NT2/D1 (cell line): ENCODE measurements at places on chromosomes 7 and 10.

GRCh38 chr7:96910486-96910885, 94.9 kb upstream of the DLX6 start:
- no peak for DNase-seq

DNA sequence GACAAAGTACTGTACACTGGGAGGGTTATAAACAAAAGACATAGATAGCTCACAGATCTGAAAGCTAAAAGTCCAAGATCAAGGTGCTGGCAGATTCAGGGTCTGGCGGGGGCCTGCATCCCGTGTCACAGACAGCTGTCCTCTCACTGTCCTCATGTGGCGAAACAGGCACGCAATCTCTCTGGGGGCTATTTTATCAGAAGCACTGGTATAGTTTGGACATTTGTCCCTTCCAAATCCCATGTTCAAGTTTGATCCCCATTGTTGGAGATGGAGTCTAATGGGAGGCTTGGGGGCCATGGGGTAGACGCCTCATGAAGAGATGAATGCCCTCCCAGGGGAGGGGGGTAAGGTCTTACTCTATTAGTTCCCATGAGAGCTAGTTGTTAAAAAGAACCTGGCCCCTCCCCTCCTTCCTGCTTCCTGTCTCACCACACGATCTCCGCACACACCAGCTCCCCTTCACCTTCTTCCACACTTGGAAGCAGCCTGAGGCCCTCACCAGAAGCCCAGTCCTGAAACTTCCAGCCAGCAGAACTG, 72.5 kb upstream of the UCN3 start:
- no peak for DNase-seq

DNA sequence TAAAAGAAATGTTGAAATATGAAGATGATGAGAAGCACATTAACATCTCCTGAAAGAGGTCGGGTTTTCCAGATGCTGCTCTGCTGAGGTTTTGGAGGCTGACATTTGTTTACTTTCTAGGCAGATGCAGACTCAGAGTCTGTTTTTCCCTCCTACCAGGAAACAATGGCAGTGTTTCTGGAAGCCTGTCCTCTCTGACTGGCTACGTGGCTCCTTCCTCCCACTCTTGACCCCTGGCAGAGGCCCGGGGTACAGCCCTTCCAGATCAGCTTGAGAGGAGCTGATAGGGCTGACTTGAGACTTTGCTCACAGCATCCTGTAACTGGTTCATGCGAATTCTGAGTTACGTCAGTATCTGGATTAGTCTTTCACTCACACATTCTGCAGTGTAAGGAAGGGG, 41.1 kb upstream of the IL15RA start:
- no peak for DNase-seq

DNA sequence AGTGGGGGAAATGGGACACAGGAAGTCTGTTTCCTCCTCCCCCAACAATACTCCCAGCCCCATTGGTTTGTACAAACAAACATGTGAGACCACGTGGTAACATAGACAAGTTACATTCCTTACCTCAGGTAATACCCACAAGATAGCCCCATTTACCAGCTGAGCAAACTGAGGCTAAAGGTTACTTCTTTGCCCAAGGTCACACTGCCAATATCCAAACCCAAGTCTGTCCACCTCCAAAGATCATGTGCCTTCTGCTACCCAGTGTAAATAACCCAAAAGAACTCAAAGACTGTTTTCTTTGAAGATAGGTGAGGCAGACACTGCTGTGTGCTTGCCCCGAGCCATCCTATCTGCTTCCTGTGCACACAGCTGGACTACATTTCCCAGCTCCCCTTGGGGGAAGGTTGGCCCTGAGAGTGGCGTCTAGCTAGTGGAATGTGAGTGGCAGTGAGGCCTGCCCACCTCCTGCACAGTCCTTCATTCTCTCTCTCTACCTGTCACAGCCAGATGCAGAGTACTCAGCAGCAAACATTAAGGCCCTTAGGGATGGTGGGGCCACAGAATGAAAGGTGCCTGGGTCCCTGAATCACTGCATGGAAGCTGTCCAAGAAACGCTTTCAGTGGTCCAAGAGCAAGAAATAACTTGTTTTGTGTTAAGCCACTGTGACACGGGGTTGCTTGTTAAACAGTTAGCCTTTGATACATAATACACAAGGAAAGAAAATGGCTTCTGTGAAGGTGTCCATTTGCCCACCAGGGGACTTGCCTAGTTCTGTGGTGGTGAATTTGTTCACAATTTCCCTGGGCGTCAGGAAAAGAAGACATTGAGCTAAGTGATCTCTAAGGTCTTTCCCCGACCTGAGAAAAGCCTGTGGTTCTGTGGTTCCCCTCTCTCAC, 257.7 kb upstream of the NFE2L3 start:
- DNase-seq = peak; percentile 36

DNA sequence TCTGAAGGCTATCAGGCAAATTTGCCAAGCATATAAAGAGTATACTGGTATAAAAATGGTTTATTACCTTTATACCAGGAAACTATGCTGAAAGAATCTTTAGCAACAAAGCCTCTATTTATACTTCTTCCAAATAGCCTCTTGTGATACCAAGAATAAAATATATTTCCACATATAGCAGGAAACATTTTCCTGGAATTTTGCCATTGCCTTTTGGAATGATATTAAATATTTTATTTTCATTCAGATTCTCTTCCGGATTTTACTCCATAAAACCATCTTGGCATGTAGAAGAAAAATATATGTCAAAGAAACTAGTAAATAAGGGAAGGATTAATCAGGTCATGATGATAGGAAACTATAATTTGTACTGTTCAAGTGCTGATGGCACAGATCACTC, 17.7 kb downstream of the SOSTDC1 start:
- DNase-seq = no peak

DNA sequence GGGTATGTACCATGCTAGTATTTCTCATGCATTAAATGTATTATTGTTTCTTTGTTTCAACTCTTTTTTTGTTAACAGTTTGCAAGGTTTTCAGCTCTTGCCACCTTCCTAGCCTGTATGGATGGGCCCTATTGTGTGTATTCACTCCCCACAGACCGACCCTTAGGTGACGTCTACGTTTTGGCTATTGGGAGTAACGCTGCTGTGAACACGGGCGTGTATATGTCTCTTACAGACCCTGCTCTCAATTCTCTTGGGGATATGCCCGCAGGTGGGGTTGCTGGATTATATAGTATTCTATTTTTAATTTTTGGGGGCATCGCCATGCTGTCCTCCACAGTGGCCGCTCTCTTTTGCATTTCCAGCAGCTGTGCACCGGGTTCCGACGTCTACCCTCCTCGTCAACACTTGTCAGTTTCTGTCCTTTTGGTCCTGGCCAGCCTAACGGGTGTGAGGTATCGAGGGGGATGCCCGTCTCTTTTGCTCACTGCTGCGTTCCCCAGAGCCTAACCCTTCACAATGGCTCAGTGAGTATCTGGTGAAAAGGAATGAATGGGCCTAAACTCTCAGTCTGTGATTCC, 64.1 kb upstream of the GNA12 start:
- DNase-seq = no peak

DNA sequence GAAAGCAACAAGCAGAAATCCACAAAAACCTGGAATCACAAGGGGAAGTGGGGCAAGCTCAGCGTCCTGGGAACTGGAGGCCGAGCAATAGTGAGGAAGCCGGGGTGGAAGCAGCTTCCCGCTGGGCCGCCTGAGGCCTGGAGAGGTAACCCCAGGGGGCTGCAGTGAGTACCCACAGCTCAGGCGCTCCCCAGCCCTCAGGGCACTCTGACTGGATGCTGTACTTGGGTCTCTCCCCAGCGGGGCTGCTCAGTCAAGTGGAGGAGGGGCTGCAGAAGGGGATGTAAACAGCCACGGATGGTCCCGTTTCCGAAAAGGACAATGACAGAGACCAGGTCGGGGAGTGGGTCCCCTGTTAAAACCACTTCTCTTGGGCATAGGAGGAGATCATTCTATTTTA, 50.3 kb downstream of the SLIT1 start:
- no peak for DNase-seq

- no peak for DNase-seq
These were observed 6.7 kb downstream of the SKIDA1 start for GRCh38 chr10:21518641-21519396.

GRCh38 chr10:71268758-71269157, 50.3 kb upstream of the SLC29A3 start:
- DNase-seq = no peak

GRCh38 chr10:29377333-29377961, 88.6 kb downstream of the LYZL1 start:
- DNase-seq = no peak

- DNase-seq = no peak
These were observed 23.7 kb downstream of the PDZD8 start for GRCh38 chr10:117351558-117351957.

DNA sequence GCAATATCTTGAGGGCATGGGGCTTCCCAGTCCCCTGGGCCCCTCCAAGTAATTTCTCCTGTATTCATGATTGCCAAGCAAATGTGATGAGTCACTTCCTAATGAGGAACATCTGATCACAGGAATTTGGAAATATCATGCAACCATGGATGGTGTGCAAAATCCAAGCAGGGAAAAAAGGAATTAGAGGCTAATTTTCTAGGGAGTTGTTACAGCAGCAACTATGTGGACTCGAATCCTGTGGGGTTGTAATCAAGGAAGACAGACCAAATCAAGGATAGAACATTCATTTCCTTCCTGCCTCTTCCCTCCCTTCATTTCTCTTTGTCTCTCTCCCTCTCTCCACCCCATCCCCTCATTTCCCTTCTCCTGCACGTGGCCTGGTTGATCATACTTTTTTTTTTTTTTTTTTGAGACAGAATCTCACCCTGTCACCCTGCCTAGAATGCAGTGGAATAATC, 23.9 kb upstream of the AGFG2 start:
- no peak for DNase-seq

DNA sequence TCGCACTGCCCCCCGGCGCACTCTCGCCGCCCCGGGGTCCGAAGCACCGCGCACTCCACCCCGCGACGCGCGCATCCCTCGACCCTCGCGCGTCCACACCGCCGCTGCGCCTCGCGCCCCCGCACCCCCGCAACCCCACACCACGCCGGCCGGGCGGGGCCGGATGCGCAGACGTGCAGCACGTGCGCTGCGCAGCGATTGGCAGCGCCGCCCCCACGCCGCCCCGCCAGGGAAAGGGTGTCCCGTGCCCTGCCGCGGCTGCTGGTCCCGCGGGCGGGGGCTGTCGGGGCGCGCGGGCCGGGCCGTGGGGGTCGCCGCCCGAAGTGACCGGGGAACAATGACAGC, 53.7 kb upstream of the KDM7A start:
- no peak for DNase-seq

- no peak for DNase-seq
These were observed 118.7 kb upstream of the NEBL start for GRCh38 chr10:21015851-21016250.

GRCh38 chr10:3192856-3193635, 20.5 kb upstream of the PITRM1 start:
- no peak for DNase-seq

DNA sequence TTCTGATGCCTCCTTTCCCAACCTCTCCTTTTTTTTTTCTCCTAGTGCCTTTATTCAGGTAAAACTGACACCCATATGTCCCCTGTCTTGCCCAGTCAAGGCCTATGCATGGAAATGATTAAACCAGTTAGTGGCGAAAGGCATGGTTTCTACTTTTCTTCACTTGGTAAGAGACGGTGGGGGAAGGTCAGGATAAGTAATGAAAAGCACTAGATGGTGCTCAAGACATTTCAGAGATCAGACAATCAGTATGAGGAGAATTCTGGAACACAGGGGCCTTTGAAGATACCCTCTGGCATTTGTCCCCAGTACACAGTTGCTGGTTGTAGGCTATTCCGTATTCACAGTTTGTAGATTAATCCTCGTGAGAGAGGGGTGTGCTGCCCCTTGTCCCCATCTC, 121.2 kb downstream of the RTKN2 start:
- DNase-seq = no peak

- peak; percentile 49 for DNase-seq
These were observed 120.0 kb upstream of the PLPP4 start for GRCh38 chr10:120336911-120337540.

DNA sequence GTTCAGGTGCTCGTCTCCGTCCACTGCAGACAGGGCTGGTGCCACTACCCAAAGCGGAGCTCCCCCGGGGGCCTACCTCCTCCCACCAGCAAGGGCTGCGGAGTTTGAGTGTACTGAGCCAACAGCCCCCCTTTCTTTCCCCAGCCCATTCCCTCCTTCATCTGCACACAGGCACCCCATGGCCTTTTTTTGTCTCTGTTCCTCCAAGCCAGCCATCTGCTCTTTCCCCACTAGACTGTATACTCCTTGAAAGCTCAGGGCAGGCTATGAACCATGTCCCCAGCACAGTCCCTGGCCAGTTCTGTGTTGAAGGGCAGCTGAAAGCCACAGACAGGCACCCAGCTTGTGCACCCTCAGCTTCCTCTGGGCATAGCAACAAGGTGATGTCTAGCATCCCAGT, 99.4 kb downstream of the ZMIZ1 start:
- DNase-seq = no peak

- no peak for DNase-seq
These were observed 175.8 kb upstream of the PRKCQ start for GRCh38 chr10:6755781-6756460.

GRCh38 chr10:91144961-91145360, 75.5 kb upstream of the PCGF5 start:
- no peak for DNase-seq

GRCh38 chr7:103989200-103989784, at the start of gene RELN:
Gene RELN (minus strand): TSS chr7:103989658. CDS start chr7:103989356, 302 bp downstream.
- no peak for DNase-seq

DNA sequence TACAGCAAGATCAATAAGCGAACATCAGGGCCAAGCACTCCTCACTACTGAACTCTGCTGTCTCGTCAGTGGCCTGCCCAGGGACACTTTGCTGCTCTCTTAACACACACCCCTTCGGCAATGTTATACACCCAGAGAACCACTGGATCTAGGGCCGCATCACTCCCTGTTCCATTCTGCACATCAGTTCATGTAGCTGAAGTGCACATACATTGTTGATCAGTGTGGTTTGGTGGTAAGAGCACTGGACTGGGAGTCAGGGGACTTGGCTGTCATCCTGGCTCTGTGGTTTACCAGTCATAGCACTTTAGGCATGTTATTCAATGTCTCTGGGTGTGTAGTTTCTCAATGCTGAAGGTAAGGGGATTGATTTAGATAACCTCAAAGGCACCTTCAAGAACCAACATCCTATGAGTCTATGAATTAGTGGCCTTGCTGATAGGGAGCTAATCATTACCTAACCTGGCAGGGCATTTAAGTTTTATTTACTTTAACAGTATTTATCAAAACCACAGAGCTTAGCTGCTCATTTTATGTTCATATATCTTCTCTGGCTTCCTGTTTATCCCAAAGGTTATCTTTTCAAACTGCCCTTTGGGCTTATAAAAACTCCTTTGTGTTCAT, 24.8 kb downstream of the DUSP5 start:
- DNase-seq = no peak

- DNase-seq = no peak
These were observed 30.1 kb downstream of the KCNH2 start for GRCh38 chr7:150947761-150948651.

- DNase-seq = no peak
These were observed 398.9 kb downstream of the RPS24 start for GRCh38 chr10:78432583-78432982.

GRCh38 chr10:99676426-99676825, 17.1 kb downstream of the ENTPD7 start:
- no peak for DNase-seq

- no peak for DNase-seq
These were observed 48.1 kb downstream of the NEURL1 start for GRCh38 chr10:103541616-103542015.
